ENCODE measurements at places on chromosomes 2 and 18.

GRCh38 chr2:156935616-156936015, 321.9 kb upstream of the GALNT5 start:
- no peak for DNase-seq

- DNase-seq, result no peak
These were observed 939 bp downstream of the DOCK10 start for GRCh38 chr2:225041207-225041850.

DNA sequence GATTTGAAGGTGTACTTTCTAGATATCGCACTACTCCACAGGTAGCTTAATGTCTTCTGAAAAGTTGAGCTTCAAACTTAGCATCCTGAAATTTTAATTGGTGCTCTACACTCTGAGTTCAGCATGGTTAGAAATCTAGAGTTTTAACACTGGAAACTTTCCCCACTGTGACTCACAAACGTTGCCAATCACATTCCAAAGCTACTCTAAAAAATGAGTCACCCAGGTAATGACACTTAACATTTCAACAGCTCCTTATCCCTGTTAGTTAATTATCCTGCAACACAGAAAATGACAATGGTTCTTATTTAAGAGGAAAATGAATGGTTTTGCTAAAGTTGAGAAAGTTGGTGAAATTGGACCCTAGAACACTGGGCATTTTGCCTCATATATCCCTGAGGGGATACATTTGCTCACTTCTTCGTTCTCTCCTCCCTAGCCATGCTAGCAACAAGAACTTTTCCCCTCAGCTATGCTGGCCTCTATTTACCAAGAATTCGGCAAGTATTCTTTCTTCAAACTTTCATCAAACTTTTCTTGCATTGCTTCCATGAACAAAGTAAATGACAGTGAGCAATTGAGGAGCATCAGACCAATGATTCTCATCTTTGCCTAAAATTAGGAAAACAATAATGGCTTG, 1024.1 kb upstream of the KLHL29 start:
- no peak for DNase-seq

- DNase-seq, result no peak
These were observed 47.0 kb downstream of the BMPR2 start for GRCh38 chr2:202423139-202423538.

DNA sequence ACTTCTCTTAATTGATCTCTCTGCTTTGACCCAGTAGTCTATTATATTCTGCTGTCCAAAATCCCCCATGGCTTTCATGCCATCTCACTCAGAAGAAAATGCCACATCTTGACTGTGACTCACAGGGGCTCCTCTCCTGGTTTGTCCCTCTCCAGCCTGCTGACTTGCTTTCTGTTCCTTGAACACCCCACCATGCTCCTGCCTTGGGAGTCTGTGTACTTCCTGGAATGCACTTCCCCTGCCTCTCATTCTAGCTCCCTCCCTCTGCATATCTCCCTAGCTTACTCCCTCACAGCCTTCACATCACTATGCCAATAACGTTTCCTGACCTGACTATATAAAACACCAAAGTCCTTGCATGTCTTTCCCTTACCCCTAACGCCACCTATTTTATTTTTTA, 167.2 kb downstream of the TRIB2 start:
- no peak for DNase-seq

- DNase-seq, result peak; percentile 5
These were observed 37.2 kb downstream of the CASP10 start for GRCh38 chr2:201220102-201220570.

- DNase-seq, result no peak
These were observed 2.5 kb upstream of the RAD51AP2 start for GRCh38 chr2:17520761-17521160.

GRCh38 chr18:29164020-29164706, 987.2 kb upstream of the CDH2 start:
- no peak for DNase-seq

DNA sequence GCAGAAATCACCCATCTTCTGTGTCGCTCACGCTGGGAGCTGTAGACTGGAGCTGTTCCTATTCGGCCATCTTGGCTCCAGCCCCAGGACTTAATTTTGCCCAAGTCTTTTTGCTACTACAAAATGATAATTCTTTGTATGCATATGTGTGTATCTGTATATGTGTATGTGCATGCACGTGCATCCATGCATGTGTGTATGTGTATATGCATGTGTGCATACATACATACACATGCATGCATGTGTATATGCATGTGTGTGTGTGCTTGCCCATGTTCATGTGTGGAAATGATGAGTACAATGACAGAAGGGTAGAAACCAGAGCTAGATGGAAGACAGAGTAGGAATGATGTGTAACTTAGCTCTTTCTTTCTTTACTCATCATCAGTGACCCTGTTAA, 497.9 kb upstream of the SPRED2 start:
- no peak for DNase-seq

DNA sequence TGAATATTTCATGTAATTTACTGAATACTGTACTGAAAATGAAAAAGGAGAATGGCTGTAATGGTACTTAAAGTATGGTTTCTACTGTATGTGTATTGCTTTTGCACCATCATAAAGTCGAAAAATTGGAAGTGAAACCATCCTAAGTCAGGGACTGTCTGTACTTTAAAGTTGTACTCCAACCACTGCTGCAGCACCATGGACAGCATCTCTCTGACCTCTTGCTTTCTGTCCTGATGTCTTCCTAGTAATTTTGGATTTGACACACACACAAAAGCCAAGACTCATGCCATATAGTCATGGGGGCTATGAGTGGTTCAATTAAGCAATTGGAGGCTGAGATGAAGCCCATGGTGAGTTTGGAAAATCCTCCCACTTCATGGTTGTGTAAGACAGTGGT, 256.3 kb upstream of the PKDCC start:
- DNase-seq, result no peak

GRCh38 chr2:129502781-129503180, 476.7 kb upstream of the RAB6C start:
- DNase-seq, result no peak

DNA sequence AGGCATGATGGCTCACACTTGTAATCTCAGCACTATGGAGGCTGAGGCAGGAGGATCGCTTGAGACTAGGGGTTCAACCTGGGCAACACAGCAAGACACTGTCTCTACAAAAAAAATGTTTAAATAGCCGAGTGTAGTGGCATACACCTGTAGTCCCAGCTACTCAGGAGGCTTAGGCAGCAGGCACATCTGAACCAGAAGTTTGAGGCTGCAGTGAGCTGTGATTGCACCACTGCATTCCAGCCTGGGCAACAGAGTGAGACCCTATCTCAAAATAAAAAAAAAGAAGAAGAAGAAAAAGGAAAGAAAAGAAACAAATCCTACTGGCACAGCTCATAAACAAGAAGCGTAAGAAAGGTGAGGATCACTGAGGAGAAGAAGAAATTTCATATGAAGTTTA, 19.9 kb downstream of the METTL4 start:
- DNase-seq, result no peak

GRCh38 chr2:145655165-145655765, 1135.3 kb upstream of the ZEB2 start:
- DNase-seq, result no peak

All from DMS79 treated with DMSO at 0.1 percent for 48 hours (cell line).